Inflammatory macrophage (primary cell): ENCODE measurements at places on chromosomes 7 and 10.

DNA sequence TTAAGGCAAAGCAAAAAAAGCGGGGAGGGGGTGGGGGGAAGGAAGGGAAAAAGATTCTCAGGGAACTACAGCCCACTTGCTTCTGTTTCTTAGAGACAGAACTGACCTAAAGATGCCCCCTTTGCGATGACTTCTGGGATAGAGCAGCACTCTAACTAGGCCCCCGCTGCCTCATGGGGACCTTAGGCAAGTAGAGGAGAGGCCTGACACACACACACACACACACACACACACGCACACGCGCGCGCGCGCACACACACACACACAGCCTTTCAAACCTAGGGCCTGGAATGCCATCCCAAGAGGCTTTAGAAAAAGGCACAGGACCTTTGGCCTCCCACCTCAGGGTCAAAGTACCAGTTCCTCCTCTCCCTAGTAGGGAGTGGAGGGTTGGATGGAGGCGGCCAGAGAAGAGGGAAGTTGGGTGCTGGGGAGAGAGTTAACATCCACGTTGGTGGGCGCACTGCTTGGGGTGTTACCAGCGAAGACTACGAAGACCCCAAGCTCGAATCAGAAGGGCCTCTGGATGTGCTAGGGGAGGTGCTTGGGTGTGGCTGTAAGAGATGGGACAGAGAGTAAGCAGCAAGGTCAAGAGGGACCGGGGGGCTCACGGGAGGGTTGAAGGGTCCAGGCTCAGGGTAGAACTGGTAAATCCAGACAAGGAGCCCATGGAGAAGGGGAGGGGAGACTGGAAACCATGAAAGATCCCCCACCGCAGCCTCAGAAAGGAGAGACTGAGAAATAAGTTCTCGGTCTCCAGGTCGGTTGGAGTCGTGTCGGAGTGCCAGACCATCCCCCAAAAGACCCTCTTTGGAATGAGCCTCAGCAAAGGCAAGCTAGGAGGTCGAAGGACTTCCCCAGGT lies 1.2 kb upstream of the COL1A2 start:
- no peak for DNase-seq

GRCh38 chr7:147912291-147912690 lies 678.3 kb upstream of the C7orf33 start:
- DNase-seq = no peak

- DNase-seq = no peak
These were observed 130.6 kb upstream of the TNRC18 start for GRCh38 chr7:5554287-5554610.

- DNase-seq = no peak
These were observed 27.3 kb upstream of the PWWP2B start for GRCh38 chr10:132369636-132370185.

- DNase-seq = no peak
These were observed 5.2 kb downstream of the IFIT5 start for GRCh38 chr10:89419548-89419947.

DNA sequence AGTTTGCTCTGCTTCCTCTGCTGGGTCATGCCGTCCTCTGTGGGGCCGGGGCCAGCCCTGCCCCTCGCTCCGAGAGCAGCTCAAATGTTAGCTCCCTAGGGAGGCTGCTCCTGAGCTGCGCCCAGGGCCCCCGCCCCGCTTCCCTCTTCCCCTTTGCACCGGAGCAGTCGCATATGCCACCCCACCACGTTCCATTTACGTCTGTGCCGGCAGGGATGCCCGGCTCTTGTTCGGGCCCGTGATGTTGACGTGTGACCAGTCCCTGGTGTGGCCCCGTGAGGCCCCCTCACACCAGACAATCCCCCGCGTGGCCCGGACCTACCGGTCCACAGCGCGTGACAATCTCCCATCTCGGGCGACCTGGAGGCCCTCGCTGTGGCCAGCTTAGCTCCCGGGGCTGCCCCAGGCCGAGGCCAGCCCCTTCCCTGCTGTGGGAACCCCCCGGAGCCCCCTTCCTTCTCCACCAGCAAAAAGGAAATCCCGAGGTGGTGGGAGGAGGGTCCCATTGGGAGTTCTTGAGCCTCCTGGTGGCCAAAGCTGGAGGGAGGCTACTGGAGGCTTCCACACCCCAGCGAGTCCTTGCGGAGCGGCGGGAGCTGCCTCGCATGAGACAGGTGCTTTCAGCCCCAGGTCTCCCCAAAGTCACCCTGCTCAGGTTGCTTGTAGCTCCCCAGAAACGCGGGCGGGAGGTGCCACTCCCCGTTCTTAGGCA lies 15.2 kb downstream of the FAM20C start:
- no peak for DNase-seq

DNA sequence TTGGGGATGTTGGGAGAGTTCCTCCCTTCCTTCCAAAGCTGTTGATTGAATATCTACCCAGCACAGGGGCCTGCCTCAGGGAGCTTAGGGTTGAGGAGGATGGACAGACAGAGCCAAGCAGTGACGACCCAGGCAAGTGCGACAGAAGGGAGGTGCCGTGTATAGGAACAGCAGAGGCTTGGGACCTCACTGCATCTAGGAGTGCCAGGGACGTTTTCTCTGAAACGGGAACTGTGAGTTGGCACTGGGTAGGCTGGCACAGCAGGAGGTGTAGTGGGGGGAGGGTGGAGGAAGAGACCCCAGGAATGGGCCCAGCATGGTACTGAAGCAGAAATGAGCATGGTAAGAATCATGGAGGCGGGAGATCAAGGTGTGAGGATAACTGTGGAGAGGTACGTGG lies 55.3 kb upstream of the MGMT start:
- no peak for DNase-seq

- no peak for DNase-seq
These were observed 7.1 kb upstream of the NMT2 start for GRCh38 chr10:15175587-15175986.

GRCh38 chr10:71209352-71209715 lies 3.0 kb upstream of the UNC5B start:
- no peak for DNase-seq

DNA sequence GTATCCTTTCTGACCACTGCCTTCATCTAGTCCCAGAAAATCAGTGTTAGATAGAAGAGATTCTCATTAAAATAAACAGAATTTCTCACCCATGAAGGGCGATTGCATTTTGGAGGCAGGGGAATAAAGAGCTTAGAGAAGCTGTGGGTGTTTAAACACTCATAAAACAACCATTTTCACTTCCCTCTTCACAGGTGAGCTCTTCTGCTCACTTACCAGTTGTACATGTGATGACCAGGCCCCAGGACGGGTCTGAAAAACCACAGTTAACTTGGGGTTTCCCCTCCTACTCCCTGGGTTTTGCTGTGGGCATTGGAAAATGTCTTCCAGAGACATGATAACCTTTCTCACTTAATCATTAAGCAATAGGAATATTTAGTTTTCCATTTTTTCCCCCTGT lies 411.6 kb upstream of the DPP6 start:
- DNase-seq = no peak

- peak; percentile 90 for DNase-seq
These were observed 3.1 kb upstream of the CAPZA2 start for GRCh38 chr7:116859323-116859722.

- no peak for DNase-seq
These were observed 14.6 kb downstream of the PHTF2 start for GRCh38 chr7:77813180-77813579.

DNA sequence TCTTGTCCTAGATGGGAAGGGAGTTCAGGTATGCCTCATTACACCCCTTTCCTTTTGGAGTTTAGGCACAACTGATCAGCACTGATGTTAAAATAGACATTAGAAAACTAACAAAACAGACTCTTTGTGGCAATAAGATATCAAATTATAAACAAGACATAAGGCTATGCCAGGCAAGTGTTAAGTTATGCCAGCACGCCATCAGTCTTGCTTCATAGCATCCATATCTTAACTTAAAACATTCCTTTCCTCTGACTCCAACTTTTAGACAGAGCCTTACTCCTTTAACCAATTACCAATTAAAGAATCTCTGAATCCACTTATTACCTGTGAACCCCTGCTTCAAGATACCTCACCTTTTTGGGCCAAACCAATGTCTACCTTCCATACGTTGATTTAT lies 126.2 kb upstream of the ETV1 start:
- DNase-seq = no peak

GRCh38 chr7:52635021-52635420 lies 400.4 kb upstream of the POM121L12 start:
- no peak for DNase-seq

GRCh38 chr7:45658716-45659495 lies 84.7 kb downstream of the ADCY1 start:
- no peak for DNase-seq

- DNase-seq = no peak
These were observed 37.9 kb downstream of the CRCP start for GRCh38 chr7:66152371-66153191.

- peak; percentile 3 for DNase-seq
These were observed 23.6 kb downstream of the ZNF783 start for GRCh38 chr7:149285603-149286002.

DNA sequence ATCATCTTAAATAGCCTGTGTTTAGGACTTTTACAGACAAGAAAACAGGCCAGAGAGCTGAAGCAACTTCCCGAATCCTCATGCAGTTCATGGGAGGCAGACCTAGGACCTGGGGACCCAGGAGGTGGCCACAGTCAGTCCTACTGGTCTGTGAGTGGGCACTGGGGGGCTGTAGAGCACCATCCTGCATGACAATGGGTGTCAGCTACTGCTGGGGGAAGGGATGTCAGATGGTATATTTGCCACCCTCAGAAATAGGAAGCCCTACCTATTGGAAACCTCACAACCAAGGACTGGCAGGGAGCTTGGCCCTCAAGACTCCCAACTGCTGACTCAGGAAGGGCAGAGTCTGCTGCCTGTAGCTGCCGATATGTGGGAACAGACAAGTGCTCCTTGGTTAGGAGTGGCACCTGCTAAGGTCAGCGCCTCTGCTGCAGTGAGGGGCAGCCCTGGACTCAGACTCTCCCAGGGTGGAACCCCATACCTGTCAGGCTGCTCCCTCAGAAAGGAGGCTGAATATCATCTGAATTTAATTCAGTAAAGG lies 29.7 kb downstream of the OGDH start:
- no peak for DNase-seq

DNA sequence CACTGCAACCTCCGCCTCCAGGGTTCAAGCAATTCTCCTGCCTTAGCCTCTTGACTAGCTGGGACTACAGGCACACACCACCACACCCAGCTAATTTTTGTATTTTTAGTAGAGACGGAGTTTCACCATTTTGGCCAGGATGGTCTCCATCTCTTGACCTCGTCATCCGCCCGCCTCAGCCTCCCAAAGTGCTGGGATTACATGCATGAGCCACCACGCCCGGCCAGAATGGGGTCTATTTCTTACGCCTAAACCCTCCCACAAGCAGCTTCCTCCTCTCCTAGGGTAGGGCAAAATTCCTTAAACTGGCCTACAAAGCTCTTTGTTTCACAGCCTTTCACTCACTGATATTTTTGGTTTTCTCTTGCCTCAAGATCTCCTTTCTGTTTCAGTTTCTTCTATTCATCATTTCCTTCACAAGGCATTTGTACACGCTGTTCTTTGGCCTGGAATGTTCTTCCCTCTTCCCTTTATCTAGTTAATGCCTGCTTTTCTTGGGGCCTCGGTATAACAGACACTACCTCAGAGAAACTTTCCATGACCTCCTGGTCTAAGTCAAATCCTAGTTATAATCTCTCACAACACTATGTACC lies 6.7 kb downstream of the CPEB3 start:
- DNase-seq = peak; percentile 2

GRCh38 chr10:102140218-102140617 lies 7.4 kb downstream of the PPRC1 start:
- DNase-seq = no peak

DNA sequence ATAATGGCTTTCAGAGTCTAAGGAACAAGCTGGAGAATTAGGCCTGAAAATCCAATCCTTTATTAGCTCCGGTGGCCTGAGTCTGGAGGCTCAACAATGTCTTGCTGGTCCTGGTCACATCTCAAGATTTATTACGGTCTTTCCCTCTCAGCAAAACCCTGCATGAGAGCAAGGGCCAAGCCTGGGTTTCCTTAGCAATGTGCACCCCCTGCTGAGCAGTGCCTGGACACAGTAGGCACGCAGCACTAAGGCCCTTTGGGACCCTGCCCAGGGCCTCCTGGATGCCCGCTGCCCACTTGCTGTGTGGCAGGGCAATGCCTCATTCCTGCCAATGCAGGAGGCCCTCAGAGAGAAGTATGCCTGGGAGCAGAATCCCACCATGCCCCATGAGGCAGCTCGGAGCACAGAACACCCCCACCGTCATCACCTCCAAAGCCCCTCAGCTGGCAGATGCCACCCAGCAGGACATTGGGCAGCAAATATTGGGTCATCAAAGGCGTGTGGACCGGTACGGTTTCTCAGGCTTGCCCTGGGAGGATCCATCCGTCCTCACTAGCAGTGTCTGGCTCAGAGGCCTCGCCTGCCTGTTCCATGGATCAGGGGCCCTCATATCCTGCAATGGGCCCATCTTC lies 156.4 kb downstream of the OAT start:
- no peak for DNase-seq

- DNase-seq = no peak
These were observed 117.9 kb upstream of the DLX6 start for GRCh38 chr7:96887426-96887825.

DNA sequence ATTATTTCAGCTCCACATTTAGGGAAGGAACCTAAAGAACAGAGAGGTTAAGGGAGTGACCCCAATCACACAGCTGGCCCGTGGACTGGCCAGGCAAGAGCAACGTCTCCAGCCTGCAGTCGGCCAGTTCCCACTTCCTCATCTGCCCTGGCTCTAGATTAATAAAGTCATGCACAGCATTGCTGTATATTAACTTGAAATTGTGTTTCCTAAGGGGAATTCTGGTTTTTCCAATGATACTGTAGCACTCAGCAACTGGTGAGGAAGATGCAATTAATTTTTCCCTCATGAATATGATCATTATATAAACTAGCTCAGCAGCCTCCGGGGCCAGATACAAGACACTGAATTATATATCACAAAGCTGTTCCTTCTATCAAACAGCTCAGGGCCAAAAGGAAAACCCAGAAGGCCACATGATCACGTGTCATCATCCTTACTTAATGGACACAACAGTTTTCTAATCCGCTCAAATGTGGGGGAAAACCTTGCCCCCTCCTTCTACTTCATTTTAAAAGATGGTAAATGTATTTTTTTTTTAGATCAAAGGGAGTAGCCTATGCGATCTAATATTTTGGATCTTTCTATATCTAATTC lies 295.3 kb upstream of the PRKCQ start:
- peak; percentile 10 for DNase-seq

DNA sequence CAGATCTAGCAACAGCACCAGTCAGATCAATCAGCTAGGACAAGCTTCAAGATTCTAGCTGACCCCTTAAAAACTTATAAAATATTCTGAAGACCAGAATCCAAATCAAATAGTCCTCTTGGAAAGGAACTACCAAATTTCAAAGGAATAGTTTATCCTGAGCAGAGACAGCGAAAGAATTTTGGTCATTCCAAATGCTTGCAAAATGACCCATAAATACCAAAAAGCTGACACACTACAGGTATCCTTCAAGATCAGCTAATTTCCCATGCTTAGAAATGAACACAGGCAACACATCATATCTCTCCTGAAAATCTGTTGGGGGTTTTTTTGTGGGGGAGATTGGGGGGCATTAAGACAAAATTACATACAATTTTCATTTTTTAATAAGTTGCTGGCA lies 78.8 kb downstream of the PDSS1 start:
- DNase-seq = no peak

- DNase-seq = peak; percentile 73
These were observed 8.3 kb downstream of the XPNPEP1 start for GRCh38 chr10:109914966-109915365.
